GM18507 (cell line): ENCODE measurements at places on chromosomes 12 and 14.

DNA sequence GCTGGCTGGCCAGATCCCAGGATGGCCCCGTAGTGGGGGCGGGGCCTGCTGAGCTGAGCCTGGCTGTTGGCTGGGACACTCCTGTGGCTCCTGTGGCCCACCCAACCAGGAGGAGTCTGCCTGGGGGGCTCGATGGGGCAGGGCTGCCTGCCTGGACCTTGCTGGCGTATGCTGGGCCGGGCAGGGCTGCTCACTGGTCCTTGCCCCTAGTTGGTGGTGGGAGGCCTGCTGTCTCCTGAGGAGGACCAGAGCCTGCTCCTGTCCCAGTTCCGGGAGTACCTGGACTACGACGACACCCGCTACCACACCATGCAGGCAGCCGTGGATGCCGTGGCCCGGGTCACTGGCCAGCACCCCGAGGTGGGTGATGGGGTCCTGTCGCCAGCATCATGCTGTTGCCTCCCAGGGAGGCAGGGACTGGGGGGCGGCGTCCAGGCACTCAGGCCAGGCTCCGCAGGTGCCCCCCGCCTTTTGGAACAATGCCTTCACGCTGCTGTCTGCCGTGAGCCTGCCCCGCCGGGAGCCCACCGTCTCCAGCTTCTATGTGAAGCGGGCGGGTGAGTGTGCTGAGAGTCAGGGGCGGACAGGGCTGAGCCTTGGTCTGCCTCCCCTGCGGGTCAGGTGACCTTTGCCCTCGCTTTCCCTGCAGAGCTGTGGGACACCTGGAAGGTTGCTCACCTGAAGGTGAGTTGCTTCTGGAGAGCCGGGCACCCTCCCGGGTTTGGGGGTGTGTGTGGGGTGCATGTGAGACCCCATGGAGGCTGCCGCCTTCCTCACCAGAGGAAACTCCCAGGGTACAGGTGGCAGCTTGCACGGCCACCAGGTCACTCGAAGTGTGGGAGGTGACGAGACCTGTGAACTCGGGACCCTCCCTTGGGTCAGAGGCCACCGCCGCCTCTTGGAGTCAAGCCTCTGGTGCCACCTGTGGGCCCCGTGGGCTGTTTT is 3.4 kb downstream of the NOC4L start:
- no peak for DNase-seq

- no peak for DNase-seq
Observed at GRCh38 chr12:32102234-32102633, 4.4 kb upstream of the BICD1 start.

DNA sequence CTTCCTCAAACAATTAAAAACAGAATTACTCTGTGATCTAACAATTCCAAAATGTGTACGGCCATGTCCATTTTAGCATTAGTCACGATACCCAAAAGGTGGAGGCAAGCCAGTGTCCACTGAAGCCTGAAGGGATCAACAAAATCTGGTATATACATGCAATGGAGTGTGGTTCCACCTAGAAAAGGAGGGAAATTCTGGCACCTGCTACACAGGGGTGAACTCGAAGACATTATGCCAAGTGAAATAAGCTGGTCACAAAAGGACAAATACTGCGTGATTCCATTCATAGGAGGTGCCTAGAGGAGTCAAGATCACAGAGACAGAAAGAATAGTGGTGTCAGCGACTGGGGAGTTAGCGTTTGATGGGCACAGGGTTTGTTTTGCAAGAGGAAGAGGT is 331.4 kb downstream of the MED13L start:
- DNase-seq, result no peak

- no peak for DNase-seq
Observed at GRCh38 chr12:109134186-109134917, 18.0 kb downstream of the ACACB start.

DNA sequence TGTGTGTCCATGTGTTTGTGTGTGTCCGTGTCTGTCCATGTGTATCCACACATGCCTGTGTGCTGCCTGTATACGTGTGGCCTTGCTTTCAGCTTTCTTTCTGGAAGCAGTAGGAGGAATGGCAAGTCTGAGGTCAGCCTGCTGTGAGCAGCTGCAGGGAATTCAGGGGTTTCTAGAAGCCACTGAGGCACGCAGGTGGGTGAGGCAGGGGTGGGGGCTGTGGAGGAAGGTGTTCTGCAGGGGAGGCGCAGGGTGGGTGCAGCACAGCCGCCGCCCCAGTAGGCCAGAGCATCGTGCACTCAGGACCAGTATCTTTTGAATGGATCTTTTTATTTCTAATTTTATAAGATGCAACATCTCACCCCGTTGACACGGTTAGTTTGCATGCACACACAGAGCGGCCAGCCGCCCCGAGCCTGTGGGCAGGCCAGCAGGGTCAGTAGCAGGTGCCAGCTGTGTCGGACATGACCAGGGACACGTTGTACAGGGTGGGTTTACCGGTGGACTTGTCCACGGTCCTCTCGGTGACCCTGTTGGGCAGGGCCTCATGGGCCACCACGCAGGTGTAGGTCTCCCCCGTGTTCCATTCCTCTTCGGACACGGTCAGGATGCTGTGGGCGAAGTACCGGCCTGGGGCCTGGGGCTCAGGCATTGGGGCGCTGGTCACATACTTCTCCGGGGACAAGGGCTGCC is 327.7 kb downstream of the TMEM121 start:
- no peak for DNase-seq

- no peak for DNase-seq
Observed at GRCh38 chr12:131729254-131729955, 18.5 kb downstream of the SFSWAP start.
